ENCODE measurements at places on chromosomes 12 and 14. TPM values are rescaled to one million over a fixed set of nuclear protein-coding genes. Genes with fewer than 3 reads are reported as not detected.

OR4K2 gene
- polyA plus RNA-seq, result not detected

NTF3 gene
- 2.4 TPM for polyA plus RNA-seq

AGAP2 gene
- 0.61 TPM for polyA plus RNA-seq

KIF5A gene
- polyA plus RNA-seq, result 5.1 TPM

TRIM9 gene
- polyA plus RNA-seq, result 1.1 TPM

ALX1 gene
- not detected for polyA plus RNA-seq

DNA sequence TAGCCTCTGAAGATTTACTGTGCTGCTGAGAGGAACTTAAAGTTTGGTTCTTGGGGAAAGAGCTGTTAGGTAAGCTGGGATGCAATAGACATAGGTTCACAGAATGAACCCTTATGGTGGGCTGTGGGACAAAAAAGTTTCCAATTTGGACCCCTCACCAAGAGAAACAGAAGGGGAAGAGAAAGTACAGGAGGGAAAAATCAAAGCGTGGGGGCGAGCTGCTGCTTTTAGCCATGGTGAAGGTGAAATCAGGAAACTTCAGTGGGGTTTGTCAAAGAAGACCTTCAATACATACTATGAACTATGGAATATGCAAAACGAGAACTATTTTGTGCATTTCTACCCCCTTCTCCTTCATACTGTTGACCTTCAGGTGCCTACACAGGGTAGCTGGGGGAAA is 10.6 kb upstream of the NINJ2 start:
- DNase-seq, result no peak

DNA sequence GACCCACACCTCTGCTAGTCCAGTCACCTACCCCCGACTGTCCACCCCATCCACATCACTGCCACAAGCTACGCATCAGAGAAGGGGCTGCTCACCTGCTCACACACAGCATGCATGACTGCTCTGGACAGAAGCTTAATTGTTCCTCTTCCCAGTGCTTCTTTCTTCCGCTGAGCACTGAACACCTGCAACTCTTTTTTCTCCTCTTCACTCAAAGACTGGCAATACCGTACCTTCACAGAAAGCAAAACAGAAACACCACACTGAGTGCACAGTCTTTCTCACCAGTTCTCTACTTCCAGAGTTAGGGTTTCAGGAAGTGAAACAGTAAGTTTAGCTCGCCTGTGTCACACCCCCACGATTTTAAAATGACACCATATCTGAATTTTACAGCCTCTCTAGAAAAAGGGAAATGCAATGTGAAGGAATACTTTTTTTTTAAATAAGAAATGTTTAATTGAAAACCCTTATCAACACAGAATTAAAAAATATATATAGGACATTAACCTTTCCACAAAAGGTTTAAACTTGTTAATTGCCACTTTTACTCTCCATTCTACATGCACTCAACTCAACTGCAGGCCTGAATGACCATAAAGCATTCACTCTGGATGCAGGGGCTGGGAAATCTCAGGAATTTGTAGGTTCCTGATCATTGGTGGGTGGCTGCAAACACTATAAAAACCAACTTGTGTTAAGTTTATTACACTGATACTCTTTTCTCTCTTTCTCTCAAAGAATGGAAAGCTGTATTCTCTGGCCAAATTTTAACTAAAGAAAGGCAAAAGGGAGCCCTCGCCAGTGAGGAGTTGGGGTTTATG is 120.0 kb downstream of the PRICKLE1 start:
- no peak for DNase-seq

DNA sequence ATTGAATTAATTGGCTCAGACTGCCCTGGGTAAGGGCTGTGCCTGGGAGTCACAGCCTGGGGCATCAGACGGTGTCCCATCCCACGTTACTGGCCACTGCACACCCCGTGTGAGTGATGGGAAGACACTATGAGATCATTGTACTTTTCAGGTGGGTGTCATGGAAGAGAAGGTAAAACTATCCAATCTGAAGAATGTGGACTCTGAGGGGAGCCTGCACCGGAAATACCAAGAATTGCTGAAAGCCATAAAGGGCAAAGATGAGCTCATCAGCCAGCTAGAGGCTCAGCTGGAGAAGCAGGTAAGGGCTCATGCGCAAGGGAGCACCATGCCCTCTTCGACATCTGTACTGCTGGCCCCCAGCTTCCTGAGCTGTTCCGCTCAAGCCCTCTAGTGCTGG is 24.0 kb downstream of the PLEKHH1 start:
- DNase-seq, result no peak

DNA sequence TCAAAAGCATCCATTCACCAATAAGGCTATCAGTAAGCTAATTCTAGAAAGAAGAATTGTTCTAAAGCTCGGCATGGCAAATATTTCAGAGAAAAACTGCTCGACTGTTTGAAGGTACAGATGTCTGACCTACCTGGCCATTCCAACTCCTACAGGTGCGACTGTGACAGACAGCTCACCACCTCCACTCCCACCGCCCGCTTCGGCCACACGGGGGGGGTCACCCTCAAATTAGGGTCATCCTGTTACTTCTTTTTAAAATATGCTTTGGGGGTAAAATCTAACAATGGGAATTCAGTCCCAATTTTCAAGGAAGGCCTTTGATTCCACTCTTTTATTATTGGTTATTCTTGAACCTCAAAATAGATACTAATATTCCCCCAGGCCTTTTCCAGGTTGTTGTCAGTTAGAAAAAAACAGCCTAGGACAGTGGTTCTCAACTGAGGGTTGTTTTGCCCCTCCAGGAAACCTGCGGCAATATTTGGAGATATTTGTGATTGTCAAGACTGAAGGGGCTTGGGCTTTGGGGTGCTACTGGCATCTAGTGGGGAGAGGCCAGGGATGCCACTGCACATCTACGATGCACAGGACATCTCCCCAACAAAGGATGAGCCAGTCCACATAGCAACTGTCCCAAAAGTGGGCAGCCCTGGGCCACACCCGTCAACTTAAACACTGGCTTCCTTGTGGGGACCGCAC is 81.2 kb downstream of the BCL11B start:
- no peak for DNase-seq

DNA sequence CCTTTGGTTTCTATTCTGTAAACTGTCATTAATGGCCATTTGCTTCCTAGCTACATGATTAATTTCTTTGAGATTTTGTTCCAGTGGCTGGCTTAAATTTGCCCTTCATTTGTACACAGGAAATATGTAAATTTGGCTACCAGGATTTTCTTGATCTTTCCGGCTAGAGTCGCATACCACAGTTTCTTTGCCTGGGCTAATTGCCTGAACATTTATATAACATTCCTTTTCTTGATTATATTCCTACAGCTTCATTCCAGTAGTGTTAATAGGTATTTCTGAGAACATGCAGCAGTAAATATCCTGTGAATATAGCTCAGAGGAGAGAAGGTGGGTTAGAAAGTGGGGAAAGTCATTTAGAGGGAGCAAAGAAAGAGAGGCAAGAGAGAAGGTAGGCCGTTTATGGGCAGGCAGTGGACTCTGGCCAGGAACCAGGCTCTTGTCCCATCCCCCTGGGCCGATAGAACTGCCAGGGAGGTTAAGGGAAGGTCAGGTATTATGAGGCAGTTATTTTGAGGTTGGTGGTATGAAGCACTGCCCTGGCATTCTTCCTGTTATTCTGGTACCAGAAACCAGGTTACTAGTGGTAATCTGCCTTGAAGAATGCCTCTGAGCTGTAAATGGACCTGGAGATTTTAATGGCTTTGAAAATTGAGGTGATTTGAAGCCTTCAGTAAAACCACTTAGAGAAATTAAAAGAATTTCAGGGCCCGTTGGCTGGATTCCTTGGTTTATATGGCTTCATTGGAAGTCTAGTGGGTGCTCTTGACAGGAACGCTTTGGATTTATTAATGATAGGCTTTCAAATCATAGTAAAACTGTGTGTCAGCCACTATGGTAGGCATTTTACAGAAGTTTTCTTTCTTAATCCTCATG is 4.4 kb downstream of the RNF10 start:
- no peak for DNase-seq

- peak; percentile 64 for DNase-seq
Observed at GRCh38 chr14:61269321-61270083, 11.6 kb downstream of the TMEM30B start.

- DNase-seq, result no peak
Observed at GRCh38 chr14:83151571-83151970, 1617.9 kb upstream of the SEL1L start.

GRCh38 chr12:69435644-69436043 is 34.5 kb upstream of the FRS2 start:
- no peak for DNase-seq

- no peak for DNase-seq
Observed at GRCh38 chr12:115216301-115216700, 532.3 kb upstream of the TBX3 start.

DNA sequence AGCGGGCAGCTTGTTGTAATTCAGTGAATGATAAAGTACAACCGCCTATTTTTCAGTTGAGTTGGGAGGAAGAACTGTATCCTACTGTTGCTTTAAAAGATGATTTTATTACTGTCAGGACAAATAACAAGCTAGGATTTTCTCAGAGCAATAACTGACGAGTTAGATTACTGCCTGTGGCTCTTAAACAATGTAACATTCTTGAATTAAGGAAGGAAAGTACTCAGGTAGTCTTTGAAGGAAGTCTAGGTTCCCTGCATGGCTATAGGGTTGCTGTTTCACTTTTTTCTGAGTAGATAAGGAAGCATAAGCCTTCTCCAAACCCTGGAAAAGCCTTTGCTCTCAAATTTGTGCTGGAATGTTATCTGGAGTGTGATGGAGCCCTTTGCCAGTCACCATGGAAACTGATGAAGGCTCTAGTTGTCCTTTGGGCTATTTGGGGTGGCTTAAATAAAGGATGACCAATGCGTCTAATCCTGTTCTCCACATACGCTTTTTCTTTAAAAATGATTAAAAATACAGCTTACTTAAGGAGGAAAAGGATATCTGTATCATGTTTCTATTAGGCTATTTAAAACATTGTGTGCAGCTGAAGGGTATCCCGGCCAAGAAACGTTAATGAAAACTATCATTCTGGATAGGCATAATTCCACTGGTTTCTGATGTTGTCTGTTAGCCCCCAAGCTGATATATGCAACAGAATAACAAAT is 17.7 kb downstream of the NUBPL start:
- no peak for DNase-seq

DNA sequence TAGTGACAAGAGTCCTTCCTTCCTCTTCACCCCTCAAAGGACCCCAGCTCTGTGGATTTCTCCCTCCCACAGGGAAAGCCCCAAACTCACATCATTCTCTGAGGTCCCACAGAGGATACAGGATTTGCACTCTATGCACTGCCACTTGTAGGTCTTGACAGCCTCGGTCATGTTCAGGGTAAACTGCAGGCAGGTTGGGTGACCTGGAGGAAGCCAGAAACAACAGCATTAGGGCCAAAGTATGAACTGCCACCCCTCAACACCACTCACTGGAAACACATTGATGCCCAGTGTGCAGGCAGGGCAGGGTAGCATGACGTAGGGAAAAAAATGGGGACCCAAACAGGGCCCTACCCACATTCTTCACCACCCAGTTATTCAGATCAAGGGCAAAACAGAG is 264.4 kb downstream of the DPF3 start:
- DNase-seq, result no peak

GRCh38 chr14:94320243-94320642 is 2.9 kb downstream of the SERPINA6 start:
- no peak for DNase-seq

DNA sequence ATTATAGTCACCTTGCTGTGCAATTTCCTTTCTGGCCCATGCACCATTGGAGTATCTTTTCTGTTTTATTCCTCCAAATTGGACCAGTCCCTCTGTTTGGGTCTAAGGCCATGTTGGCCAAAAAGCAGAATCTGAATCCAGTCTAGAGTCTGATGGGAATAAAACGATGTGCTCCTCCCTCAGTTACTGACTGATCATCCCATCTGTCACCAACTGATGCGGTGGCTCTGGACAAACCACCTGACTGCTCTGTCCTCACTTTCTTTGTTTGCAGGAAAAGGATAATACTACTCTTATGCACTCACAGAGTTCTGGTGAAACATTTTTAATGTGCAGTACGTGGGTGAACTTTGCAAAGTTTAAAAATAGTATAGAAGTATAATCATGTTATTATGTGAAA is 120.2 kb upstream of the HIF1A start:
- DNase-seq, result no peak

- DNase-seq, result no peak
Observed at GRCh38 chr12:61934564-61934963, 325.6 kb upstream of the USP15 start.

DNA sequence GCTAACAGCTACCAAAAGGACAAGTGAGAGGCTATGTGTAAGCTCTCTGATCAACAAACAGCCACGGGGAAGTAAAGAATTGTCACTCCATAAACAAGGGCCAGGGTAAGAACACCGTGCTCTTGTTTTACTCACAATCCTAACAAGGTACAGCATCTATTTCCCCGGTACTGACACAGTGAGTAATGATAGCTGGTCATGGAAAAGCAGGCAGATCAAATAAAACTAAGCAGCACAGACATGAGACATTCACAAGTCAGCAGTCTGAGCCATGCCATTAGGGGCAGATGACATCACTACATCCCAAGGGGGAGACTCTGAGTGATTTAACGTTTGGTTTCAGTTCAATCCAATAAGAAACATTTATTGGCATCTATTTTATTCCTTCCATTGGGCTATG is 54.4 kb downstream of the ARL6IP4 start:
- DNase-seq, result no peak

DNA sequence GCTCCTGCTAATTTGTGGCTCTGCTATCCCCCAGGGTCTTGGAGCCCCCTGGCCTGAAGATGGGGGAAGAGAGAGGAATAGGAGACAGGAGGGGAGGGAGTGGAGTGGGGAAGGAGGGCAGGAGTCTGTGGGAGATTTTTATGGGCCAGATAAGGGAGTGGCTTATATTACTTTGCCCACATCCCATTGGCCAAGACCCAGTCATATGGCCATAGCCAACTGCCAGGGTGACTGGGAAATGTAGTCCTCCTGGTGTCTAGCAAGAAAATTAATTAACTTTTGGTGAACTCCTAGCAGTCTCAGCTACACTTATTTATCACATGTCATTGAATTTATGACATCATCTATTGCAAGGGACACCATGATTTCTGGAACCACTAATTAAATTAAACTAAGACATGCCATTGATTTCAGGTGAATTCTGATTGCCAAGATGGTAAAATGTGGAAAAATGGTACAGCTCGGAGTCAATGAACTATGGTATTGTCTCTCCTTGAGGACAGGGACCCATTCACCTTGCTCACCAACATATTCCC is 50.3 kb downstream of the ESRRB start:
- DNase-seq, result no peak

DNA sequence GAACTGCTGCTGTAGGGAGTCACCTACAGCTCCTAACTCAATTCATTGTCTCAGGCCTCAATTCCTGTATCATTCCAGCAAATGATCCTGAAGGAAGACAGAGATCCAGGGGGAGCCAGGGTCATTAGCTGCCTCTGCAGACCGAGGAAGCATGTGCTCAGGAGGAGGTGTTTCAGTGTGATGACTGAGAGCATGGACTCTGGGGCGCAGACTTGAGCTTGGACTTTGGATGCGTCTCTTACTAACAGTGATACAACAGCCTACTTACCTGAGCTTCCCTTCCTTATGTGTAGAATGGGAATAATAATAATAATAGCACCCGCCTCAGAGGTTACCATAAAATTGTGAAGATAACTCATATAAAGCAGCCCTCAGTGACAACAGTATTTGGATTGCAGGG is 92.0 kb upstream of the USP44 start:
- no peak for DNase-seq

GRCh38 chr12:95653771-95654546 is 102.7 kb upstream of the USP44 start:
- DNase-seq, result no peak

All from right lung (tissue), 10 donors.